Cardiac septum (tissue), 1 donor: ENCODE measurements at places on chromosomes 5 and 9. TPM values are rescaled to one million over a fixed set of nuclear protein-coding genes. Genes with fewer than 3 reads are reported as not detected.

The IL7R gene
- 0.92 TPM for total RNA-seq

The COX7C gene
- 1,422 TPM for total RNA-seq

The WDR36 gene
- total RNA-seq: 12.9 TPM

The GRIN1 gene
- total RNA-seq: not detected

The PSMB7 gene
- total RNA-seq: 133 TPM

The SLC6A7 gene
- total RNA-seq: not detected

The SLC25A2 gene
- total RNA-seq: not detected

The ZFP2 gene
- total RNA-seq: 1.2 TPM

The JAKMIP2 gene
- 0.11 TPM for total RNA-seq

The ZNF454 gene
- 1.7 TPM for total RNA-seq

The ISOC1 gene
- 73.7 TPM for total RNA-seq

DNA sequence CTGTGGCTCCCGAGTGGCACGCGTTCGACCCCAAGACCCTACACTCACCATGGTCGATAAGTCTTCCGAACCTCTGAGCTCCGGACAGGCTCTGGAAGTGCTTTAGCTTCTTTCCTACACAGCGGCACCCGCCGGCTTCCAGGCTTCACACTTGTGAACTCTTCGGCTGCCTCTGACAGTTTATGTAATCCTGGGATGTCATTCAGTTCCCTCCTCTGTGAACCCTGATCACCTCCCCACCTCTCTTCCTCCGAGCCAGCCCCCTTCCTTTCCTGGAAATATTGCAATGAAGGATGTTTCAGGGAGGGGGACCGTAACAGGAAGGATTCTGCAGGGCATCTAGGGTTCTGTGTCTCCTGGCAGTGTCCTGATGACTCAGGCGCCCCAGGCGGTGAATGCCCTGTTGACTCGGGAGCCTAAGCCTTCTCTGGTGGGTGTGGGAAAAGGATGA, at the start of gene CD14:
Gene CD14 (minus strand): TSS at position 155 of the 451 bp plus-strand sequence. CDS start 104 bp downstream, at position 51.
- peak; percentile 83 for DNase-seq

- no peak for DNase-seq
These were observed 5.0 kb upstream of the HAVCR1 start for GRCh38 chr5:157063776-157064430.

- DNase-seq: no peak
These were observed 148.2 kb downstream of the GIN1 start for GRCh38 chr5:102971676-102972293.

DNA sequence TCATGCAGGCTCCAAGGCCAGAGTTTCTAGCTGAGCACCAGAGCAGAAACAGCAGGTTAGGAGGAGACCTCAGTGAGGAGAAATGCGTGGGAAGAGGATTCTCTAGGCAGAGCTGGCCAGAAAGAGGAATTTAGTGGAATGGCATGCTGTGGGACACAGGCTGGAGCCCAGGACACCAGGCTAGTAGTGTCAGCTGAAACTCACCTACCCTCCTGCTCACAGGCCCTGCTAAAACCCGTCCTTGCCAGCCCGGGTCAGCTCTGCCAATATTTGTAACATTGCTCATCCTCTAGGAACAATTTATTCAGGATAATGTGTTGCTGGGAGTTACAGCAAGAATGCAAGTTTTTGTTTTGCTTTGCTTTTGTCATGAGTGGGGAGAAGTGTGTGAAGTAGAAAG, 40.2 kb upstream of the AGXT2 start:
- no peak for DNase-seq

DNA sequence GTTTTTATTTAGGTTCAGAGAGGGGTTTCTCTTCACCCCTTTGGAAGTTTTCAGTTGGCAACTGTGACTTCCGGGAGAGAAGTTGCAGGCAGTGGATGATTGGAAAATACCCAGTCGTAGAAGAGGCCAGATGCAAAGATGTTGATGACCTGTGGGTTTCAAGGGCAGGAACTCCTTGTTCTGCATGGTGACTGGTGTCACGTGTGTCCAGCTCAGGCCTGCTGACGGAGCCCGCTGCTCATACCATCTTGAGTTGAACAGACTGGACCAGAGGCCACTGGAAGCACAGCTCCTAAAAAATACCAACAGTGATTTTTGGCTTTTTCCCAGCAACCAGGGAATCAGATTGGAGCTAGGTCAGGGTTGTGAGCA, 243.9 kb upstream of the KLF4 start:
- peak; percentile 80 for DNase-seq

DNA sequence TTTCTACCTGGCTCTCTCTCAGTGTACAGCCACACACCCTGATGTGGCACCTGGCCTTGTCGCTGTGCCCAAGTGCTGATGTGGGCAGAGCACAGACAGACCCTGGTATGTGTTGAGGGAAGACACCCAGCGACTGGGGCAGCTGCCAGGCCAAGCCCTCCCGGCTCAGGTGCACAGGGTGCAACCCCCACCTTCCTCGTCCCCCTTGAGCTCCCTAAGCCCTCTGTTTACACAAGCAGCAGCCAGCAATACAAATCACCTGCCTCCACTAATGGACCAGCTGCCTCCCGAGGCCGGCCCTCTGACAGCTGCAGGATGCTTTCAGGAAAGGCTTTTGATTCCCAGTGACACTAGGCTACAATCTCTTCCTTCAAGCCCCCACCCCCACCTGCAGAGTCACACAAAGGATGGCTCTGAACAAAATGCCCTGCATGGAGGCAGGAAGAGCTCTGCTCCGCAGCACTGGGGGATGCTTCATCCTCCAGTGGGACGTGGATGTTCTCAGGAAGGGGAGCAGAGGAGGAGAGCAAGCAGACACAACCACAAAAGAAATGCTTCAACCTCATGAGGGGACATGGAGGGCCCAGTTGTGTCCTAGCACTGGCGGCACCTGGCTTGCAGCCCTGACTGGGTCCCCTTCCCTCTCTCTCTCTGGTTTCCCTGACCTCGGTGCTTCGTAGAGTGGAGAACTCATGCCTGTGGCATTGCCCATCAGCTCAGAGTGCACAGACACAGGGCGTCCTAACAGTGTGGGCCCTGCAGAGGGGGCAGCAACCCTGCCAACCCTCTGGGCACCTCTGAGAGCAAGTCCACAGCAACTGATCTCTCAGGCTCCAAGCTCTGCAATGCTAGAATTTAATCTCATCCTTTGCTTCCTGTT, 140.8 kb downstream of the BARX1 start:
- DNase-seq: no peak

- no peak for DNase-seq
These were observed 222.2 kb downstream of the AOPEP start for GRCh38 chr9:94948567-94949235.

- no peak for DNase-seq
These were observed 201.9 kb downstream of the NR3C1 start for GRCh38 chr5:143201589-143201988.

GRCh38 chr5:86757824-86758223, 140.1 kb downstream of the COX7C start:
- no peak for DNase-seq

DNA sequence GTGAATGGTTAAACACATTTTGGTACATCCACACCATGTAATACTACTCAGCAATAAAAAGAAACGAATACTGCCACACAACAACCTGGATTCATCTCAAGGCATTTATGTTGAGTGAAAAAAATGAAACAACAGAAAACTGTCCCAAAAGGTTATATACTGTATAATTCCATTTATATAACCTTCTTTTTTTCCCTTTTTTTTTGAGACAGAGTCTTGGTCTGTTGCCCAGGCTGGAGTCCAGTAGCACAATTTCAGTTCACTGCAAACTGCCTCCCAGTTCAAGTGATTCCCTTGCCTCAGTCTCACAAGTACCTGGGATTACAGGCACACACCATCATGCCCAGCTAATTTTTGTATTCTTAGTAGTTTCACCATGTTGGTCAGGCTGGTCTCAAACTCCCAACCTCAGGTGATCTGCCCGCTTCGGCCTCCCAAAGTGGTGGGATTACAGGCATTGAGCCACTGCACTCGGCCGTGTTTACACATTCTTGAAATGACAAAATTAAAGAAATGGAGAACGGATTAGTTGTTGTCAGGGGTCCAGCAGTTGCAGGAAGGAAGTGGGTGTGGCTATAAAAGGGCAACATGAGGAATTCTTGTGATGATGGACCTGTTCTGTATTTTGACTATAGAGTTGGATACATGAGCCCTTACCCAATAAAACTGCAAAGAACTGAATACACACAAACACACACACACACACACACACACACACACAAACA, 17.4 kb downstream of the PPP6C start:
- no peak for DNase-seq

- no peak for DNase-seq
These were observed 43.1 kb upstream of the CKMT2 start for GRCh38 chr5:81189875-81190498.

GRCh38 chr9:90948156-90948555, 146.5 kb downstream of the SYK start:
- no peak for DNase-seq

- DNase-seq: no peak
These were observed 46.4 kb downstream of the BARX1 start for GRCh38 chr9:93908591-93909241.

GRCh38 chr9:89814340-89815040, 209.7 kb downstream of the GADD45G start:
- DNase-seq: no peak

DNA sequence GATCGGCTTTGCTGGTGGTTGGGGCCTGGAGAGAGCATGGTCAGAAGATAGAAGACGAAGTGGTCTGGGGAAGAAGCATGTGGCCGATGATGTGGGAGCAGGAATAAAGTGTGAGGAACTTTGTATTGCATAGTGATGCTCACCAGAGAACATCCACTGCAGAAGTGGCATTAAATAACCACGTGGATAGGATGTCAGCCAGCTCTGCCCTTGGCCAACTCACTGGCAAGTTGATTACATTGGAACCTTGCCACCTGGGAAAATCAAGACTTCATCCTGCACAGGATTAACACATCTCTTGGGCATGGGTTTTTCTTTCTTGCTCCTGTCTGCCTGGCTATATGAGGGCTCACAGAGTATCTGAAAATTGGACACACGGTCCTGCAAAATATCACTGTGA, 217.4 kb downstream of the DMRT2 start:
- DNase-seq: no peak

DNA sequence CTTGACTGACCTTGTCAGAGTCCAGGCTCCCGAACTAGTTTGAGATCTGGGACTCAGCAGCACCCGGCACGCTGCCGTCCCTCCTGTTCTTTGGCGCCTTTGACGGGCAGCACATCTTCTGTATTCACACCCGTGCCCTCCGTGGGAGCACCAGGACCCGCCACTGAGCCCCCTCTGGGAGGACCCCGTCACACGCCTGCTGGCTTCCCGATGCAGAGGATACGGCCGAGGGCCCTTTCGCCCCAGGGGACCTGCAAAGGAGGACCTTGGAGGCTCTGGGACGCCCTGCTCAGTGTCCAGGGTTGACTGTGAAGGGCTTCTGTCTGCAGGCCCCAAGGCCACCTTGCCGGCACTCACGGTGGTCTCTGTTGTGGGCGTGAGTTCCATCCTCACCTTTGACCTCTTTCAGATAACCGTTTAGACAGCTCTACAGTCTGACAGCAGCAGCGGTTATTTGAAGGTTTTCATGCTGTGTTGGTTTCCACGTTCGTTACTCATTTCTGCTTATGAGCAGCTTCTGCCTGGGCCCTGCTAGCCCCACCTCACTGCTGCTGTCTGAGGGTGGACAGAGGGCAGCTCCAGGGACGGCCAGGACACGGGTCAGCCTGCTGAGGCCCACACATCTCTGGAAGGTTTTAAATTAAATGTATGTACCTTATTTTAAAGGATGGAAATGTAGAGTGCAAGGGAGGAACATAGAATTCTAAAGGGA, 12.6 kb upstream of the EXOC3 start:
- no peak for DNase-seq

GRCh38 chr5:138960145-138960692, 85.1 kb upstream of the LRRTM2 start:
- no peak for DNase-seq

- no peak for DNase-seq
These were observed 75.5 kb downstream of the SSBP2 start for GRCh38 chr5:81675420-81675819.

- no peak for DNase-seq
These were observed 34.3 kb downstream of the FAT2 start for GRCh38 chr5:151556806-151557205.

GRCh38 chr5:2735996-2736395, 15.5 kb downstream of the IRX2 start:
- no peak for DNase-seq

DNA sequence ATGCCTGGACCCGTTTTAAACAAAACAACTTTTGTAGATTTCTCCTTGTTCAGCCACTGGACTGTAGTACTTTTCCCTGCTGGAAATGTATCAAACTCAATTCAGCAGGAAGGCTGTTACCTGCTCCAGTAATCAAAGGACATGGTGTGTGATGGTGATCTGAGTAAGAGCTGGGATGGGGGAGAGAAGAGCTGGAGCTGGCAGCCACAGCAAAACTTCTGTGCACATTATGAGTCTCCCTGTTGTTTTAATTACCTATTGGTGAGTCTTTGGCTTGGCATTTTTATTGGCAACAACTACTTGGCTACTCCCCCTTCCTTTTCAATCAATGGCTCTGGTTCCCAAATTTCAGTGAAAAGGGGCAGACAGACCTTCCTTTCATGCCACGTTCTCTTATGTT, 9.7 kb downstream of the NREP start:
- no peak for DNase-seq
